ENCODE measurements at places on chromosomes 13 and 19. TPM values are rescaled to one million over a fixed set of nuclear protein-coding genes. Genes with fewer than 3 reads are reported as not detected.

- DNase-seq: no peak
These were observed 79.7 kb downstream of the STARD13 start for GRCh38 chr13:33205804-33206221.

- DNase-seq: no peak
These were observed 9.4 kb downstream of the LCP1 start for GRCh38 chr13:46172531-46172991.

- DNase-seq: no peak
These were observed 1.6 kb upstream of the AZU1 start for GRCh38 chr19:825897-826644.

DNA sequence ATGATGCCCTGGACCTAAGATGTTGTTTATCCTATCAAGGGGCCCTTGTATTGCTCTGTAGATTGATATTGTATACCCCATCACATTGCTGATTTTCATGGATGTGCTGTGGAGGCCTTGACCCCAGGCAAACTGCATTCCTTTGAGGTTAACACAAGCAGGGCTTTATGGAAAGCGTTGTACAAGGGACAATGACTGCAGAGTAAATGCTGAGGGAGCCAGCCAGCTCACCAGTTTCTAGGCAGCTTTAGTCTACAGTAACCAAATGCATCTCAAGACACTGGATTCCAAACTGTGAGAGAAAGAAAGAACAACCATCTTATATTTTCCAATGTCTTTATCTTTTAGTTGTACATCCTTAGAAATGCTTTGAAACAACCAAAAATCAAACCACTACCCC lies 34.1 kb upstream of the EDNRB start:
- no peak for DNase-seq

DNA sequence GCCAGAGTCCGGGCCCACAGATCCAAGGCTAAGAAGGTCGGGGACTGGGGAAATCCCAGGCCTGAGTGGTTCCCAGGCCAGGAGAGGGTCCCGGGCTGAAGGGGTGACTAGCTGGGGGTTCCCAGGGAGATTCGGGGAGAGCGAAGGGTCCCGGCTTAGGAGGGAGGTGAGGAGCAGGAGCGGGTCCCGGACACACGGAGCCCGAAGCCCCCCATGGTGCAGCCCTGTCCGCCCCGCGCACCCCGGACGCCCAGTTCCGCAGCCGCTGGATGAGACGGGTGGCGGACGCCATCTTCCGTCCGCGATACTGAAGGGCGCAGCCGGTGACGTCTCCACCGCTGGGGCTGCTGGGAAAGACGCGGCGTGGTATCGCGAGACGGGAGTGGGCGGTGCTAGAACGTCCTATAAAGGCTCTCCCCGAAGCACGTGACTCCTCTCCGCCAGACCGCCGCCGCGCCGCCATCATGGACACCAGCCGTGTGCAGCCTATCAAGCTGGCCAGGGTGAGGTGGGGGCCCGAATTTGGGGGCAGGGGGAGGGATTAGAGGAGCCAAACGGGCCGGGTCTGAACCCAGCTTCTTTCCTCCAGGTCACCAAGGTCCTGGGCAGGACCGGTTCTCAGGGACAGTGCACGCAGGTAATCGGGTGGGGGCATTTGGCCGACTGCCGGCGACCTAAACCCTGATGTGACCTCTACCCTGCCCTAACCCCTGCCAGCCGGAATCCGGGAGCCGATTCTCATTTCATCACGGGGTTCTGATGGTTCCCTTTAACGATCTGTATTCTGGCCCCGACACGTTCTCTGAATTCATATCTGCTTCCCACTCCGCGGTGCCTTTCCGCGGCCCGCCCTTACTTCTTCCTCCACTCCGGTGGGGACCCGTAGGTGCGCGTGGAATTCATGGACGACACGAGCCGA lies at the start of the genes NDUFA7 and RPS28:
NDUFA7 (minus strand) TSS at position 309 of the 919 bp plus-strand sequence; CDS start at position 292, 17 bp downstream.
RPS28 (plus strand) TSS at position 430 of the 919 bp plus-strand sequence; CDS start at position 465, 35 bp downstream.
- DNase-seq: peak; percentile 96

DNA sequence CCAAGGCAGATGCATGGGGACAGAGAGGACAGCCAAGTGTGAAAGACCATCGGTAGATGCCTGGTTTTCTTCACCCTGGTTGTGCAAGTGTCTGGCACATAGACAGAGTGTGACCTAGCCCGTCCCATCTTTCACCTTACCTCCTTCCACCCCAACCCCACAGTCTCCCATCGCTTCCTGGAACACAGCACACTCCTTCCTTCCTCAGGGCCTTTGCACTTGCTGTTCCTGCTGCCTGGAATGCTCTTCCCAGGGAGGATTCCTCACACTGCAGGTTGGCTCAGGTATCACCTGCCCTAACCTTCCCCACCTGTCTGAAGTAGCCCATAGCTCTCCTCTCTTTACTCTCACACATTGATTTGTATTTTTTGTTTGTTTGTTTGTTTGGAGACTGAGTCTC lies 3.0 kb downstream of the FIZ1 start:
- no peak for DNase-seq

DNA sequence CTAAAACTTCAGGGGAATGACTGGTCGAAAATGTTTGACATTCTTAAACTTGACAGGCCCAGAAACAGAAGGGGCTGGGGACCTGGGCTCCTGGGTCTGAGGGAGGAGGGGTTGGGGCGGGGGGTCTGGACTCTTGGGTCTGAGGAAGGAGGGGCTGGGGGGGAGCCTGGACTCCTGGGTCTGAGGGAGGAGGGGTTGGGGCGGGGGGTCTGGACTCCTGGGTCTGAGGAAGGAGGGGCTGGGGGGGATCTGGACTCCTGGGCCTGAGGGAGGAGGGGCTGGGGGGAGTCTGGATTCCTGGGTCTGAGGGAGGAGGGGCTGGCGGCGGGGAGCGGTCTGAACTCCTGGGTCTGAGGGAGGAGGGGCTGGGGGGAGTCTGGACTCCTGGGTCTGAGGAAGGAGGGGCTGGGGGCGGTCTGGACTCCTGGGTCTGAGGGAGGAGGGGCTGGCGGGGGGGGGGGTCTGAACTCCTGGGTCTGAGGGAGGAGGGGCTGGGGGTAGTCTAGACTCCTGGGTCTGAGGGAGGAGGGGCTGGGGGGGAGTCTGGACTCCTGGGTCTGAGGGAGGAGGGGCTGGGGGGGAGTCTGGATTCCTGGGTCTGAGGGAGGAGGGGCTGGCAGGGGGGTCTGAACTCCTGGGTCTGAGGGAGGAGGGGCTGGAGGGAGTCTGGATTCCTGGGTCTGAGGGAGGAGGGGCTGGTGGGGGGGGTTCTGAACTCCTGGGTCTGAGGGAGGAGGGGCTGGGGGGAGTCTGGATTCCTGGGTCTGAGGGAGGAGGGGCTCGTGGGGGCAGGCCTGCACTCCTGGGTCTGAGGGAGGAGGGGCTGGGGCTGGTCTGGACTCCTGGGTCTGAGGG lies 5.5 kb upstream of the KLK6 start:
- no peak for DNase-seq

DNA sequence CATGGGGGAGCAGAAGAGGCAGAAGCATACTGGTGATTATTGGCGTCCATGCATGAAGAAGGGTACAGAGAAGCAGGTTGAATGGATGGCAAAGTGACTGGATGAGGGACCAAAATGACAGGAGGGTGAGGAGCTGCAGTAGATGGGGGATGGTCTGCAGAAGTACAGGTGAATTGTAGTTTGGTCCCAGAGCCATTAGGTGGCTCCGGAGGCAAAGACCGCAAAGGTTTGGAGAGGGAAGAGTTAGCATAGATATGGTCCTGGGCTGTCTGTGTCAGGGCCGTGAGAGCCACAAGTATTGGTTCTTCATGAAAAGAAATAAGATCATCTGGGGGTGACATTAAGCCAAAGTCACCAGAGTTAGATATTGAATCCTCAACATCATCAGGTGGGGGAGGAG lies 59.0 kb upstream of the ZNF726 start:
- no peak for DNase-seq

DNA sequence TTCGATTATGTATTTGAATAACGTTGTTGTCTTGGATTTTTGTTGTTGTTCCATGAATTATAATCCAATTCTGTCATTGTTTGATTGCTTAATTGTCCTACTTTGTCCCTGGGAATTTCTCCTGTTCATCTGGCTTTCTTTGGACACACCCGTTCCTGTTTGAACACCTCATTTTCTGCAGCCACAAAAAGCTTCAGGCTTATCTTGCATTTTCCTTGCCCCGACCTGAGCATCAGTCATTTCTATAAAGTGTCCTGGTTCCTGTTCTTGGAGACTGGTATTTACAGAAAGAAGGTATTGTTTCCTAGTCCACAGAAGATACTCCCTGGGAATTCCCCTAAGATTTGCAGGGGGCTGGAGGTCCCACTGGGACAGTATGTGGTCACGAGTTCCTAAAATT lies 731.8 kb upstream of the ARGLU1 start:
- no peak for DNase-seq

DNA sequence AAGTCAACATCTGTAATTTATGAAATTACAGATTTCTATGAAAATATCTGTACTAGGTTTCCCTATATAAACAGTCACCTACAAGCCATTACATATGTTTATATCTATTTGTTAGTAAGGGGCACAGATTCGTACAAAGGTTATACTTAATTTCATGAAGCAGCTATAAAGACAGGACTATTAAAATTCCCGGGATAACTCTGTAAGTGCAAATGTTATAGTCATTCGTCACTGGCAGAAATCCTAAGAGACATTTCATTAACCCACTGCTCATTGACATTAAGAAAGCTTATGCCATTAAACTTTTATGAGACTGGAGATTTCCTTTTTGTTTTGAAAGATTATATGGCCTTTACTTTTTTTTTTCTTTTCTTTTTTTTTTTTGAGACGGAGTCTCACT lies 122.9 kb downstream of the MYO16 start:
- DNase-seq: no peak

- DNase-seq: no peak
These were observed 22.5 kb downstream of the KCNRG start for GRCh38 chr13:50037788-50038187.

DNA sequence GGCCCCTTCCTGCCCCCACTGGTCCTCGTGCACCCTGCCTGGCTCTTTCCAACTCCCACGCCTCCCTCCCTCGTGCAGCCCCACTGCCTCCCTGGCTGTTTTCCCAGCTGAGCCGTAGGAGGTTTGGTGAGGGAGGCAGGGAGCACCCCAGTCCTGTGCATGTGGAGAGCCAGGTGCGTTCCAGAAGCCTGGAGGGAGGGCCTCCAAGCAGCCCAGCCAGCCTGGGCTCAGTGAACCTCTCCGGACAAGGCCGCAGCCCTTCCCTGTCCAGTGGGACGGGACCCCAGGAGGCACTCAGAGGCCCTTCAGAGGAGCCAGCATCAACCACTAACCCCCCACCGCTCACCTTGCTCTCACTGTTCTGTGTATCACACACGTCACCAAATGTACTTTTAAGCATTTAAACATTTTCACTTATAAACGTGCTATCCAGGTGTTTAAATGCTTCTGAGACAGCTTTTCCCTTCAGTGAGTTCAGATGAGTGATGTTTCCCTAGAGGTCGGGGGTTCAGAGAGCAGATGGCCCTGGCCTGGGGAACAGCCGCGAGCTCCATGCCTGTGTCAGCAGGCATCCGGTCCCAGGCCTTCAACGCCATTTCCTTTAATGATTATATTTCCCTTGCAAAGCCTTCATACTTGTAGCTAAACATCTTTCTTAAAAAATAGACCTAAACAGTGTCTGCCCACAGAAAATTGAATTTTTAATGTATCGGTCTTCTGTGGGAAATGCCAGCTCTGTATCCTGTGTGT lies 122.6 kb downstream of the ATP11A start:
- no peak for DNase-seq

DNA sequence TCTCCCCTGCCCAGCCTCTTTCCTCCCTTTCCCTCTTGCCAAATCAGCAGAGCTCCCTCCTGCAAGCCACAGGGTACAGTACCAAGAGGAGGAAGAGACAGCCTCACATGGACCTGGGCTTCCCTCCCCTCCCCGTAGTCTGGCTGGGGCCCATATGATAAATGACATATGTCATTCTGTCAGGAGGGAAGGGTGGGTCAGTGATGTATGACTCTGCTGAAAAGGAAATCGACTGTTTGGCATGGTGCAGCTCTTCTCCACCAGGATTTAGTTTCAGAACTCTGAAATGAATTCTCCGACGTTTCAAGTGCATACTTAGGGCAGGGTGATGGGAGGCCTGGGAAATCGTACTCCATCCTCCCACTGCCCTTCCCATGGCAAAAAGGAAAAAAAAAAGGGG lies 9.8 kb downstream of the TSHZ3 start:
- DNase-seq: no peak

- no peak for DNase-seq
These were observed 195.1 kb downstream of the VWA8 start for GRCh38 chr13:41765813-41766212.

- DNase-seq: no peak
These were observed 47.5 kb downstream of the NFIC start for GRCh38 chr19:3413796-3414327.

- DNase-seq: no peak
These were observed 1.9 kb downstream of the OCEL1 start for GRCh38 chr19:17227798-17228367.

DNA sequence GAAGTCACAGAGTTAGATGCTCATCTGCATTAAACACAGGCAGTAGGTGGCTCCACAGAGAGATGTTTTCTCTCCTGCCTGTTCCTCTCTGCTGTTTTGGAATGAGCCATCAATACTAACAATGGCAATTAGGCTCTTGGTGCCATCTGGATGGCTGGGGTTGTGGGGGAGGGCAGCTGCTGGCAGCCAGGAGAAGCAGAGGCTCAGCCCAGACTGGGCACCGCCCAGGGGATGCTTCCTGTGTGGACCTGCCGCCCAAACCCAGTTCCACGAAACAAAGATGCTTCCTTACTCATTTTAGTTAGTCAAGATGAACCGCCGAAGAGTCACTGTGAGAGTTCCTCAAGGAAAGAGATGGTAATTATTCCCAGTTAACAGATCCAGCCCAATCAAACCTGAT lies 50.8 kb upstream of the PCDH8 start:
- DNase-seq: no peak

- no peak for DNase-seq
These were observed 56.2 kb downstream of the PEPD start for GRCh38 chr19:33465371-33465770.

The SHANK1 gene
- 0.44 TPM for total RNA-seq

The HOMER3 gene
- 58.9 TPM for total RNA-seq

The PABPC3 gene
- 0.96 TPM for total RNA-seq

The ADGRE3 gene
- total RNA-seq: not detected

The CDC42EP5 gene
- 3.0 TPM for total RNA-seq

The ZNF700 gene
- total RNA-seq: 5.9 TPM

The DENND1C gene
- total RNA-seq: not detected

Measured in MCF 10A (cell line).